ENCODE measurements at places on chromosomes 6 and 20.

DNA sequence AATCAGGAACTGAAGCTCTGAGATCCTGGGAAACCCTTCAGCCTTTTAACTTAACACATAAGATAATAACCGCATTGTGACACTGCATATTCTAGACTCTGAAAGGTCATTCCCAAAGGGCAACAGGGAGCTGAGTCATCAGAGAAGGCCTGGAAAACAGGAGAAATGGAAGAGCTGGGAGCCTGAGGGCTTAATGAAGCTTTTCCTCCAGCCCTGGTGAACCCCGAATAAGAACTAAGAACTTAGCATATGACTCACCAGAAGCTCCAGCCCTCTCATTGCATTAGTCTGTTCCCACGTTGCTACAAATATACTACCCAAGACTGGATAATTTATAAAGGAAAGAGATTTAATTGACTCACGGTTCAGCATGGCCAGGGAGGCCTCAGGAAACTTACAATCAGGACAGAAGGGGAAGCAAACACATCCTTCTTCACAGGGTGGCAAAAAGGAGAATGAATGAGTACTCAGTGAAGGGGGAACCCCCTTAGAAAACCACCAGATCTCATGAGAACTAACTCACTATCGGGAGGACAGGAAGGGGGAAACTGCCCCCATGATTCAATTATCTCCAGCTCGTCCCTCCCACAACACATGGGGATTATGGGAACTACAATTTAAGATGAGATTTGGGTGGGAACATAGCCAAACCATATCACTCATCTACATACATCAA, 648.5 kb downstream of the TFAP2A start:
- DNase-seq: no peak

DNA sequence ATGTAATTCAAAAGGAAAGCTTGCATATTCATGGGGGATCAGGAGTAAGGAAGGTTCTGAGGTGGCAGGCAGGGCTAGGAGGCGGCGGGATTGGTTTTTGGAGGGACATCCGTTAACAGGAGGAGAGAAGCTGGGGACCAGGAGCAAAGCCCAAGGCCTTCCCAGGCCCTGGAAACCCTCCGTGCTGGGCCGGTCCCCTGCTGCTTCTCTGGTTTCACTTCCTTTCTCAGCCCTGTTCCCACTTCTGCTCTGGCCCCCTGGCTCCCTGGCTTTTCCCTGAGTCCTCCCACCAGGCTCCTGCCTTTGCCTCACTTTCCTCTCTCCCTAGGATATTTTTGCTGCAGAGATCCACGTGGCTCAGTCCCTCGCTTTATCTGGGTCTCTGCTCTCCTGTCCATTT, 26.4 kb upstream of the SALL4 start:
- no peak for DNase-seq

DNA sequence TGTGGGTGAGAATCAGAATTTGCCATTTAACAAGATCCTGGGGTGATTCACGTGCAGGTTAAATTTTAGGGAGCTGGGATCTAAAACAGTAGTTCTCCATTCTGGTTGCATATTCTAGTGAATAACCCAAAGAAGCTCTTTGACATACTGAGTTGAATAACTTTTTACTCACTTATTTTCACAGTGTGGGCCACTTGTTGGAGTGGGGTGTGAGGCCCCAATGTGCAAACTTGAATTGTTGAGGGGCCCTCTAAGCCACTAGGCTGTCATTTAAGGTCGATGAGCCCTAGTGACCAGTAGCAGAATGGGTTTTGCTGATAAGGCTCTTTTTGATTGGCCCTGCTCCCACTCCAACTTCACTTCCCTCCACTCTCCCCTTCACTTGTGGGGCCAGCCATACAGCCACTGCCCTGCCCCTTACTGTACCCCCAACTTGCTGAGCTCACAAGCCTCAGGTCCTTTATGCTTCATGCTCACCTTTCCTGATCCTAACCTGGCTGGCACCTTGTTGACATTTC, 33.6 kb upstream of the RIPOR2 start:
- DNase-seq: no peak

DNA sequence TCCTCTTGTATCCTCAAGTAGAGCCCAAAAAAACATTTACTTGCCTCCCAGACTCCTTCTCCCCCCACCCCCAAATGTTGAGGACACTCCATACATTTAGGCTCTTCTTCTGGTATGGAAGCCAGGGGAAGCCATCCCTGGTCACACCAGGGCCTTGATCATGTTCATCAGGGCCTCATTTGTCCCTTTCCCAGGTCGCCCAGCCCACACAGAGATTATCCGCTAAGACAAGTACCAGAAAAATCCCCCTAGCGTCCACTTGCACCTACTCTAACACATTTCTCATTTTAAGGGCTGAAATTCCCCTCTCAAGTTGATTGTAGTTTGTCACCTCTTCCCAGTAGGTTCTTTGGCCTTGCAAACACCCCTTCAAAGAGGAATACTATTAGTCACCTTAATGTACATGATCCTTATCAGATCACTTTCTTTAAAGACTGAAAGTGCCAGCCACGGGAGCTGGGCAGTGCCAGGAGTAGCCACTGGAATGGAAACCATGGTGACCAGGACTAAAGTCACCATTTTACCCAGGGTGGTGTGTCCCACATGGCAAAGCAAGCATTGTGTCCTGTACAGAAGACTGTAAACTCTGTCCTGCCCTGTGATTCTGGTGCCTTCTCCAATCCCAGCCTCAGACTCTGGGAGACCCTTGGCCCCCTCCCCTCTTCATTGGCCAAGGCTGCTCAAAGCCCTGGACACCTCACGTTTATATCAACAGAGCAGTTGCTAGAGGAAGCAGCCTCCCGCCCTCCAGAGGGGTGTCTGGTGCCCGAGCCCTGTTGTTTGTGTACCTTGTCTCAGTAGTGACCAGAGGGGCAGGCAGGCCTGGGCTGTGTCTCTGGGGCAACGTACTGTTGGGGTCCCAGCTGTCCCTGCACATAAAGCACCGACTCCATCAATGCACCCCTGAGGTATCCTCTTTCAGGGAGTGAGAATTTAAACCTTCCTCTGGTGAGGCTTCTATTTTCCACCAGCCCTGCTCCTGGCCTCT, 5.0 kb upstream of the APOBEC2 start:
- no peak for DNase-seq

- DNase-seq: no peak
Measured at GRCh38 chr20:47645632-47646031, 139.6 kb downstream of the SULF2 start.

- DNase-seq: no peak
Measured at GRCh38 chr20:2340823-2341222, 39.9 kb upstream of the TGM6 start.

GRCh38 chr6:11732036-11732631, 46.5 kb downstream of the ADTRP start:
- peak; percentile 73 for DNase-seq

- no peak for DNase-seq
Measured at GRCh38 chr20:58777657-58778056, 73.0 kb downstream of the GNAS-AS1 start.

DNA sequence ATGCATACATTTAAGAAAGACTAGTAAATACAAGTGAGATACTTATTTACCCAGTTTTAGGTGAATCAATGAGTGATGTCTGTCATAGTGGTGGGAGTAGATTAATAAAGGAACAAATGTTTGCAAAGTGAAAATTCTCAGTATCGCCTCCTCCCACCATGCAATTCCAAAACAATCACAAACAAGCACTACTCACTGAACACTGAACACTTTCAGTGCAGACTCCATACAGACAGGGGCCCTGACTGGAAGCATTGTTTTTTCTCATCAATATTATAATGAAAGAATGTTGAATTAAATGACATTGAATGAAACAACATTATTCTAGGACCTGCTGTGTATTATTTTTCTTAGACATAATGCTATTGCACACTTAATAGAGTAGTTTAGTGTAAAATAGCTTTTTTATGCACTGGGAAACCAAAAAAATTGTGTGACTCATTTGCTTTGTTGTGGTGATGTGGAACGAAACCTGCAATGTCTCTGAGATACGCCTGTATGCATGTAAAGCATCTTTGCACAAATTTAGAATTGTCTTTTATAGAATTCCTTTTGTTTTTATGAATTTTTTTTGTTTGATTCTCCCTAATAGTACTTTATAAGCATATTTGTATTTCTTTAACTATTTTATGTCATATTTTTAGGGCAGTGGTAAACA, 317.5 kb downstream of the UTRN start:
- no peak for DNase-seq

DNA sequence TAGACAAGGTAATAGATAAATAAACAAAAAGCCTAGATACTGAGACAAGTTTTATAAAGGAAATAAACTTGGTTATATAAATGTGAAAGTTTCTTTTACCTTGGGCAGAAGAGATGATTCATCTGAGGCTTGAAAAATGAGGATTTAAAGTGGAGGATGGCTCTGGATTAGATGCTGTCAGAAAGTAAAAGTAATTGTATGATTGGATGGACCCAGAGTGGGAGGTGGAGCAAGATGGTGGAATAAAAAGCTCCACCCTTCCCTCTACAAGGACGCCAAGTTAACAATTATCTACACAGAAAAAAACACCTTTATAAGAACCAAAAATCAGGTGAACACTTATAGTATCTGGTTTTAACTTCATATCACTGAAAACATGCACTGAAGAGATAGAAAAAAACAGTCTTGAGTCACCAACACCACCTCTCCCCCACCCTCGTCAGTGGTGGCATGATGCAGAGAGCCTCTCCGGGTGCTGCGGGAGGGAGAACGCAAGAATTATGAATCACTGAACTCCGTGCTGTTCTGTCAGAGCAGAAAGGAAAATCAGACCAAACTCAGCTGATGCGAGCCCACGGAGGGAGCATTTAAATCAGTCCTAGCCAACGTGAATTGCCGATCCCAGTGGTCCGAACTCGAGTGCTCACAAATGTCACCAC, 84.7 kb upstream of the GJE1 start:
- no peak for DNase-seq

DNA sequence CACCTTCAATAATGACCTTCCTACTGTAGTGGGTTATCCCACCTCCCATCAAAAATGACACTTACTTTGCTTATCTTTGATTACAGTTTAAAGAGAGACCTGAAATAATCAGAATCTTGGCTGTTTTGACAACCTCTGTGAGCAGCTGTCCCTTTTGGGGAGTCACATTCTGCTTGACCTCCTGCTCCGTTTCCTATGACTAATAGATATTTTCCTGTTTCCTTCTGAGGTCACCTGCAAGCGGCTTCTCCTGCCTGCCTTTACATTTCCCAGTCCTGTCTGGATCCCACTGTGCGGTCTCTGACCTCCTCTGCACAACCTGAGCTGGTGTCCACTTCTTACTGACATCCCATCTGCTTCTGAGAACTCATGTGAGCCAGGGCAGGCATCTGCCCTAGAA, 54.2 kb downstream of the TRAM2 start:
- DNase-seq: no peak

- no peak for DNase-seq
Measured at GRCh38 chr6:149247385-149247763, 70.1 kb upstream of the TAB2 start.

GRCh38 chr6:86856937-86857563, 80.3 kb upstream of the HTR1E start:
- peak; percentile 3 for DNase-seq

DNA sequence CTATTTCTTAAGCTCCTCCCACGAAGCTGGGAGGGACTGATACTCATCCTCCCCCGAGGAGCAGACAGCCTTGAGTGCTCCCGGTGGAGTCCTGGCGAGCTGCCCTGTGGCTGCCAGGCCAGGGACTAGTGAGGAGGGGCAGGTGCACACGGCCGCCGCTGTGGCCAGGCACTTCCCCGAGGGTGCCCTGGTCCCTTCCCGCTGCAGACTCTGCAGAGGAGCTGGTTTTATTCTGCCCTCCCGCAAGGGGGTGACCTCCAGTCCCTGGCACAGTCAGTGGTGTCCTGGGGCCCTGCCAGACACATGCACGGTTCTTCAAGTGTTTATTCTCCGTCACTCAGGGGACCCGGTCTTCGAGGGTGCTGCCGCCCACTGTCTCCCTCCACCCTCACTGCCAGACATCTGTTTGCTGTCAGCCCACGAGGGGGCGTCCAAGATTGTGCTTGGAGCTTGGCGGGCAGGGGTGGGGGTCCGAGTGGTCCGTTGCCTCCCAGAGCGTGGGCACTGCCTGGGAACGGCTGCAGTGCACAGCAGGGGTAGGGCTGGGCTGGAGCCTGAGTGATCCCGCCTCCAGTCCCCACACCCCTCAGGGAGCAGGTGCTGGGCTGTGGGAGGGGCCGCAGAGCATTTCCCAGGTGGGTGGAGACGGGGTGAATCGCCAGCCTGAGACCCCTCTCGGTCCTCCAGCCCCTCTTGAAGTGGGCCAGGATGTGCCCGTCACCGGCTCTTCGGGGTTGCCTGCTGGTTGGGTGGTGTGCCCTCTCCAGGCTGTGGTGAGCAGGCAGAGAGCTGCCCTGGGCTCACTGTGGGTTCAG, 3.1 kb upstream of the CABLES2 start:
- DNase-seq: peak; percentile 35

DNA sequence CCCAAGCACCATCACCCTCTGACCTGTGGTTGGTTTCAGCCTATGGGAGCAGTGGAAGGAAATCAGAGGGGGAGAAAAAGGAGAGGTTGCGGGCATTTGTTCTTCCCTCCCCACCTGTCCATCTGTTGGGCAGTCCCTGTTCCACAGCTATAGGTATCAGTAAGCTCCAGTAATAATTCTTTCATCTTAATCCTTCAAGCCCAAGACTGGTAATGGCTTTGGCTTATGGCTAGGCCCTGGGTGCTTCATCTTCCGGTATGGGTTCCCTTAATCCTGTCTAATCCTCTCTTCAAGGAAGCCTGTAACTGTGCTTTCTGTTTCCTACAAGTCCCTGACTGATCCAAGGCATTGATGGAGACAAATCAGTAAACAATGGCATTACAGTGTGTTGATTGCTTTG, 42.2 kb upstream of the STK35 start:
- DNase-seq: no peak

DNA sequence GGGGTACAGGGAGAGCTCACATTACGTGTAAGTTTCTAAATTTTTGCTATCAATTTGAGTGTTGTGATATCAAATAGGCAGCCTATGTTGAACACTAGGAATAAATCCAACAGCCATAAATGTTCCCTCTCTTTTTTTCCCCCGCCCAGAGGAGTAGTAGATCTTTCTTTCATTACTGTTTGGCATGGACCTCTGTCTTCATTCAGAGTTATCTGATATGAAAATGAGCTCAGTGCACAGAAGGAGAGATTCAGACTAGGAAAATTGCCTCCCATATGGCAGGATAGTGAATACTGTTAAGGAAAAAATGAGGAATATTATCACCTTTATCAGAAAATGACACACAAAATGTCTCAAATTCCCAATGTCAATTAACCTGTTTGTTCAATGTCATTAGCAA, 110.0 kb upstream of the EYS start:
- DNase-seq: no peak

DNA sequence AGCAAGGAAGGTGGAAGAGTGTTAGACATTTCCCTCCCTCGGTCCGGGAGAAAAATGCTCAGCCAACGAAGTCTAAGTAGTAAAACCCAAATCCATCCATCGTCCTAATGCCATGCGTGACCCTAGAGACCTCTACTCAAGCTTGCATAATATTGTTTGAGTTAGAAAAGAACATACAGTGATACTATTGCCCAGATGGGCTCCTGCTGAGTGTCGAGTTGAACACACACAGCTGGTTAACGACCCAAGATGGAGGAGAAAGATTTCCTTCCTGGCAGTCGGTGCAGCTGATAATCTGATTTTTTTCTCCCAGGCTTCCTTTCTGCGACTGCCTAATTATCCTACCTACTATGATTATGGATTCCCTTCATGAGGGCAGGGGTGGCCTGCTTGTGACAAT, 164.4 kb upstream of the KCNG1 start:
- DNase-seq: no peak

GRCh38 chr6:72703093-72703492, 81.2 kb downstream of the KCNQ5 start:
- no peak for DNase-seq

Data from activated naive CD4-positive, alpha-beta T cell treated with Interleukin-2 at 50 U/mL for 16 hours (primary cell).